Stimulated activated CD4-positive, alpha-beta T cell treated with anti-CD3 and anti-CD28 coated beads, Interleukin-12 subunit alpha, Interleukin-12 subunit beta, amount 100 ng/mL, for 48 hours (primary cell): ENCODE measurements at places on chromosomes 2 and 18.

DNA sequence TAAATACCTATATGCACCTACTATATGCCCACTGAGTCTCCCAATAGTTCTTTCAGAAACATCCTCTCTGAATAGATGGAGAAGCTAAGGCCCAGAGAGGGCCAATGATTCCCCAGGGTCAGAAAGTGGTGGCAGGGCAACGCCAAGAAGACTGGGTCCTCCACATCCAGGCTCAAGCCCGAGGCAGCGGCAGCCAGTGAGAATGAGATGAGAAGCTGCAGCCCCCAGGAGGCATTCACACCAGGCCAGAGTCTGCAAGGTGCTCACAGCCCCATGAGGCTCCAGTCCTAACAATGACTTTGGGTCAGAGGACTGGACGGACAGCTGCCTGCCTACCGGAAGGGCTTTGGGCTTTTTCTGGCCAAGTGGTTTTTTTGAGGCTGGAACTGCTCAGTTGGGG, 3.5 kb downstream of the TEX261 start:
- no peak for DNase-seq

DNA sequence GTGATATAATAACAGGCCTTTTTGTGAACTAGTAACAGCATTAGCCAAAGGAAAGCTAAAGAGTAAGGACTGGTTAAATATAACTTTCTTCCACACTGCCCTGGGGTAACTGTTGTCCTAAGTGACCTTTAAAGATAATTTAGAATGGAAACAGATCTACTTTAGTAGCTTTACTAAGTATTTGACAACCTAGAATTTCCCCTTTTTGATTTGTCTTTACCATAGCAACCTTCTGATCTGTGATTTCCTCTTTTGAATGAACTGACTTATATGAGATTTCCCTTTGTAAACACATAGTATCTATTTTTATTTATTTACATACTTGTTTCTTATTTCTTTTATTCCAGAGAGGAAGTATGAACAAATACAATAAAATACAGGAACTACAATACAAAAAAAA, 10.5 kb upstream of the KLF7 start:
- no peak for DNase-seq

DNA sequence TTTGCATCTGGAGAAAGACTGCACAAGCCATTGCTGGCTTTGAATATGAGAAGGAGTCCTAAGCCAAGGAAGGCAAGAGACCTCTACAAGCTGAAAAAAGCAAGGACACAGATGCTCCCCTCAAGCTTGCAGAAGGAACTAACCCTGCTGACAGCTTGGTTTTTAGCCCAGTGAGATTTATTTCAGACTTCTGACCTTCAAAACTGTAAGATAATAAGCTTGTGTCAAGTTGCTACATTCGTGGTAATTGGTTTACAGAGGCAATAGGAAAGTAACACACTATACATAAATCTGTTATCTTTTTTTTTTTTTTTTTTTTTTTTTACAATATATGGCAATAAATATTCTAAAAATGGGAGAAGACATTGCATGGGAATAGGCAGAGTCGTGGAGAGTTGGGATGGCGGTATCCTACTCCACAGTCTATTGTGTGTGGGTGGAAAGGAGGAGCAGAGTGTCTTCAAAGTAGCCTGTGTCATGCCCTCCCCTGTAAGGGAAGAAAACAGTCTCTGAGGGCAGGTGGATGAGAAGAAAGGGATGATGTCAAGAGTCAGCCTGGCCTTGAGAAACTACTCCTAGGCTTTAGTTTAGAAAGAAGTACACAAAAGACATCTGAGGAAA, 196.9 kb downstream of the THSD7B start:
- DNase-seq: no peak

DNA sequence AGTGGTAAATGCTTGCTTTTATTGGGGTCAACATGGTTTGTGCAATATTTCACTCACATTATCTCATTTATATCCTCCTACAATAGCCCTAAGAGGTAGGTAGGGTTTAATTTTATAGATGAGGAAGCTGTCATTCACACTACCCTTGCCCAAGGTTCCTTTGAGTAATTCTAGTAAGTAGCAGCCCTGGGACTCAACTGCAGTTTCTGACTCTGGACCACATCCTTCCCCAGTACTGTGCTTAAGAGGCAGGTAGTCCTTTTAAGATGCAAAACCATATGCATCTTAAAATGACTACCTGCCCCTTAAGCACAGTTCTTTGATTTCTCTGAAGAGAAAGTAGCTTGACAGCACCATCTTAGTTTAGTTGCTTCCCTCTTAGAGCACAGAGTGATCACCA, 15.7 kb upstream of the NT5C1B start:
- no peak for DNase-seq

GRCh38 chr2:120954939-120955338, 219.3 kb downstream of the GLI2 start:
- DNase-seq: no peak

DNA sequence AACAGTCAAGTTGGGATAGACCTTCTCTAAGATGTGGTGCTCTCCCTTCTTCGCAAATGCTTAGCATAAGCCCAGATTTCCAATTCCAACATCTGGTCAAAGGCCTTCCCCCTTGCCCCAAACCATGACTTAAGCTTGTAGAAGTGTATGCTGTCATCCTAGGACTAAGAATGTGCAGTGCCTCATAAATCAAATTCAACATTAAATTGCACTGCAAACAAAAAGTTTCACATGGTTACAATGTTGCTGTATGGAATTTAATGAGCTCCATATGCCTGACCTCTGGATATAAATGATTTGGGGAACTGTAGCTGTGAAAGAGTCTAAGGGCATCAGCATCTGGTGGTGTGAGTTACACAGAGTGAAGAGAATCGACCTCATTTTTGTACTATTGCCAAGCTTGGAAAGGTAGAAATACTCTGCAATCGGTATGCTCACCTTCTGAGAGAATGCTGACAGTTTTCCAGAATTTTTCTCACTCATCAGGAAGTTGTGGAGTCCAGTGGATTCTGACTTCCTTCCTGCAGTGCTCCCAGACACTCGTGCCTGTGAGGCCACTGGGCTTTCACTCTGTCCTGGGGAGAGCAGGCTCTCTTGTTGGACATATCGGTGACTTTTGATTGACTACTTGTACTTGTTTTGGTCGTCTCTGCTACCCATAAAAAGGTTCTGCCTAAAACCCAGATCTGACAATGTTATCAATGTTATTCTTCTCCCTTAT, 40.6 kb downstream of the FASTKD2 start:
- DNase-seq: no peak

GRCh38 chr2:41859615-41860514, 188.0 kb upstream of the PKDCC start:
- no peak for DNase-seq

- DNase-seq: no peak
Observed at GRCh38 chr2:160608599-160608998, 115.0 kb upstream of the RBMS1 start.

DNA sequence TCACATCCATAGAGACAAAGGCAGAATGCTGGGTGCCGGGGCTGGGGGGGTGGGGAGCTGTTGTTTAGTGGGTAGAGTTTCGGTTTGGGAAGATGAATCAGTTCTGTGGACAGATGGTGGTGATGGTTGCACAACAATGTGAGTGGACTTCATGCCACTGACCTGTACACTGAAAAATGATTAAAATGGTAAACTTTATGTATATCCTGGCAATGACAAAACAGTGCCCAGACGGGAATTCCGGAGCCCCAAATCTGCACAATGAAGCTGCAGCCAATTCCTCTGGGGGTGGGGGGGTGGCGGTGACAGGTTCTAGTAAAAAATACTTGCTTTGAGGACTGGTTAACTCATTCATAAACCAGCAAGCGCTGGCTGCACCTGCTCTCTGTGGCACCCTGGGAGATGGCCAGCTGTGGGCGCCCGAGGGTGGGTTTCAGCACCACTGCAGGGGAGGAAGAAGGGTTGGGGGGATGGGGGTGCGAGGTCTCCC, 81.8 kb upstream of the HPCAL1 start:
- DNase-seq: no peak
